ENCODE measurements at places on chromosomes 4 and X. TPM values are rescaled to one million over a fixed set of nuclear protein-coding genes. Genes with fewer than 3 reads are reported as not detected.

PTCHD1 gene
- total RNA-seq: 0.20 TPM

GCNA gene
- 3.4 TPM for total RNA-seq

AWAT1 gene
- not detected for total RNA-seq

PITX2 gene
- total RNA-seq: not detected

CENPVL2 gene
- total RNA-seq: not detected

DUX4 gene
- not detected for total RNA-seq

SLC2A9 gene
- total RNA-seq: 19.0 TPM

DNA sequence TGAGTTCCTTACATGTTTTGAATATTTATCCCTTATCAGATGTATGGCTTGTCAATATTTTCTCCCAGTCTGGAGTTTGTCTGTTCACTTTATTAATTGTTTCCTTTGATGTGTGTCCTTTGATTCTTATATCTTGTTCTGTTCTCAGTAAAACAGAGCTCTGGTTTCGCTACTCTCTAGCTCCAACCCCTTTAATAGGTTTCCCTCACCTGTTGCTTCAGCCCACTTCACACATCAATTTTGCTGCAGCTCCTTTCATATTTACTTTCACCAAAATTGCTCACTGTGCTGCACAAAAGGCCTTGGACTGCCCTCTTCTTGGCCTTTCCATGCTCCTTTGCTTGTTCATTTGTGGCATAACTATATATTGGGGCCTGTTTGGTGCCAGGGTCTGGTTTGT lies 85.1 kb downstream of the CFAP299 start:
- DNase-seq: no peak

DNA sequence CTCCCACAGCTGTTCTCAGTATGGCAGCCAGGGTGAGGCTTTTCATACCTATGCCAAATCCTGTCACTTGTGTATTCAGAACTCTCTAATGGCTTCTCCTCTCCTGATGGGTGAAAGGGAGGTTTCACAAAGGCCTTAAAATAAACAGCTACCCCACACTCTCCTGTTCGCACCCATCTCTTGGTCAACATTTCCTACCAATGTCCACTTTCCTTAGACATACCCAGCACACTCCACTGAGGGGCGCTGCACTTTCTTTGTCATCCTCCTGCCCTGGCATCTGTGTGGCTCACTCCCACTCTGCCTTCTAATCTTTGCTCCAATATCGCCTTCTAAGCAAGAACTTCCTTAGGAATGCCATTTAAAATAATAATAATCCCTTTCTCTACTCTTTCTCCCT lies 313.3 kb downstream of the PPP3CA start:
- DNase-seq: no peak

- no peak for DNase-seq
These were observed 95.6 kb downstream of the MAPK10 start for GRCh38 chr4:86264241-86264640.

- no peak for DNase-seq
These were observed 45.3 kb upstream of the PGRMC1 start for GRCh38 chrX:119190831-119191230.

- DNase-seq: peak; percentile 55
These were observed at the start of gene ITM2A for GRCh38 chrX:79366873-79367749. Gene ITM2A, minus strand, starts transcription at chrX:79367334. Its CDS starts 119 bp downstream, at chrX:79367215.

DNA sequence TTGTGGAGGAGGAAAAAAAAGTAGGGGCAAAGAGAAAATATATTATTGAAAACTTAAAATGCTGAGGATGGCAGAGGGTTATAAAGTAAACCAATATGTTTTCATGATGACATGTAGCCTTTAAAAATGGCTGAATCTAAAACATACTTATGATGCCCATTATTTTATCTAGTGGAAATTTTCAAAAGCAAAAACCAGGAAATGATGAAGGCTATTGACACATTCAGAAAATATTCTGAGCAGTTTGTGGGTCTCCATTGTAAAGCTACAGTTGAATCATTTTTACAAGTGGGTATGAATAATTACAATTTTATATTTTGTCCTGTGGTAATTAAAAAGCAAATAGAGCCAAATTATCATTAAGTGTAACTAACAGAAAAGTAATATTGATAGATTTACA lies 10.7 kb downstream of the PLS3 start:
- no peak for DNase-seq

DNA sequence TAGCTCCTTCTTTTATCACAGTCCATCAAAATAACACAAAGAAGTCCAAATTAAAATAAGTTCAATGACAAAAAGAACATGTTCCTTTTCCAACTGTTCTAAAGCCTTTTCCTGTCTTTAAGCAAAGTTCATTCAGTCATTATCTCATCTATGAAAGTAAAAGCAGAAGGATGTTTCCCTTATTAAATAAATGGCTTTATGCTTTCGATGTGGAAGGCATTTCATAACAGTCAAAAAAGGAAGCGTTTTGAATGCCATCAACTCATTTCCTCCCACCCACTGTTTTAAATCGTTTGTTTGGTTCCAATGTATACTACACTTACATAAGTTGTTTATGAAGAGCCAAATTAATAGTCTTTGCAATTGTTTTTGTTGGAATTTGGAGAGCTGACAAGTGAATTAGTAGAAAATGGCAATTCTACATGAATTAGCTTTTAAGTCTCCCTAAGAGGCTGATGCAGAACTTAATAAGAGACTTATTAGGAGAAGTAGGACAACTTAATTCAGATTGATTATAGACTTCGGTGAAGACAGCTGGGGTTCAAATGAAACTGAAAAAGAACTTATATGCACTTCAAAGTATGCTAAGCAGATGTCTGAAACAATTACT lies 392.6 kb upstream of the FTHL17 start:
- no peak for DNase-seq

- no peak for DNase-seq
These were observed 107.6 kb downstream of the USP9X start for GRCh38 chrX:41192880-41193279.

DNA sequence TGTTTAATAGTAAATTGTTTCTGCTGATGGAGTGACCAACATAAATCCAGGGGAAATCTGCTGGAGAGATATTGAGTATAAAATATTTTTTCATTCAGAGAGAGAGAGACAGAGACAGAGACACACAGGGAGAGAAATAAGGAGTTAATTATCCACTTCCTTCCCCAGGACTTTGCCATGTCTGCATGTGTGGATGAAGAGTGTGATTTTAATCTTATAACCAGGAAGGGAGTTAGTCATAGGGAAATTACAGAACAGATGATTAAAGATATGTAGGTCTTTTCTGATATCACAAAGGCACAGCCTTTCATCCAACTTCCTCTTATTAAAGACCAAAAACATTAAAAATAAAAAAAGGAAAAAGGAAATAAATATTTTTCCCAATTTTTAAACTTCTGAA lies 526.3 kb downstream of the SPRY1 start:
- DNase-seq: no peak

DNA sequence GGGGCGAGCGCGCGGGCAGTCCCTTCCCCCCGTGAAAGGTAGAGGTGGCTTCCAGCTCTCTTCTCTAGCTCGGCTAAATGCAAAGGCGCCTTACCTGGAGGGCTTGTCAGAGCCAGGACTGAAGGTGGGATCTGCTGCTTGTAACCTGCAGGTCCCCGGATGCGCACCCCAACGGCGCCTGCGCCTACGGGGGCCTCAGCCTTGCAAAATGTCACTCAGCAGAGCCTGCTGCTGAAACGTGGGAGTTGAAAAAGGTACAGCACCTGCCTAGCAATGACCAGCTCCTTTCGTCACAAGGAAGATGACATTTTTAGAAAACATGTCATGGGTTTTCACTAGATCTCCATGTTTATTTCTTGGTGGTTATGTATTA lies 583 bp downstream of the ABHD18 start:
- peak; percentile 82 for DNase-seq

- DNase-seq: no peak
These were observed 48.2 kb upstream of the SPANXN1 start for GRCh38 chrX:145199078-145199477.
